ENCODE measurements at places on chromosomes 6 and 20. TPM values are rescaled to one million over a fixed set of nuclear protein-coding genes. Genes with fewer than 3 reads are reported as not detected.

Gene OR2H2
- total RNA-seq, result not detected

Gene EPHA7
- total RNA-seq, result under 0.01 TPM

Gene FBXO30
- total RNA-seq, result 15.4 TPM

Gene COL12A1
- 72.5 TPM for total RNA-seq

Gene ID1
- total RNA-seq, result 6.4 TPM

Gene EYS
- under 0.01 TPM for total RNA-seq

Gene RAB44
- not detected for total RNA-seq

Gene RAB32
- total RNA-seq, result 108 TPM

Gene HLA-DQA1
- not detected for total RNA-seq

Gene RAET1L
- not detected for total RNA-seq

Gene CRISP3
- not detected for total RNA-seq

Gene ADGRF5
- 0.23 TPM for total RNA-seq

Gene SLC17A1
- total RNA-seq, result not detected

Gene PACRG
- not detected for total RNA-seq

Gene DAAM2
- 19.3 TPM for total RNA-seq

Gene MTRF1L
- 4.9 TPM for total RNA-seq

Gene DEFB124
- not detected for total RNA-seq

Gene HMGCLL1
- not detected for total RNA-seq

Gene HLA-DRA
- not detected for total RNA-seq

Gene BEND6
- total RNA-seq, result 6.1 TPM

Gene DEF6
- 0.70 TPM for total RNA-seq

Gene TRIM10
- not detected for total RNA-seq

Gene GRIK2
- total RNA-seq, result 1.8 TPM

Gene TTK
- total RNA-seq, result 0.70 TPM

Gene TSPO2
- total RNA-seq, result not detected

Gene FAXC
- total RNA-seq, result 0.15 TPM

Gene CAGE1
- 0.08 TPM for total RNA-seq

Gene KCNK5
- total RNA-seq, result not detected

Gene MCM9
- total RNA-seq, result 9.4 TPM

Gene RCAN2
- 1.2 TPM for total RNA-seq

Gene SH3BGRL2
- 1.3 TPM for total RNA-seq

Gene LTB
- total RNA-seq, result not detected

Gene HLA-DQB1
- not detected for total RNA-seq

Gene HLA-DOB
- not detected for total RNA-seq

Gene MUC22
- total RNA-seq, result not detected

Gene CPNE5
- total RNA-seq, result not detected

Gene PSMB1
- 182 TPM for total RNA-seq

Gene ZNF337
- 16.3 TPM for total RNA-seq
